ENCODE measurements at places on chromosomes 12 and 14.

DNA sequence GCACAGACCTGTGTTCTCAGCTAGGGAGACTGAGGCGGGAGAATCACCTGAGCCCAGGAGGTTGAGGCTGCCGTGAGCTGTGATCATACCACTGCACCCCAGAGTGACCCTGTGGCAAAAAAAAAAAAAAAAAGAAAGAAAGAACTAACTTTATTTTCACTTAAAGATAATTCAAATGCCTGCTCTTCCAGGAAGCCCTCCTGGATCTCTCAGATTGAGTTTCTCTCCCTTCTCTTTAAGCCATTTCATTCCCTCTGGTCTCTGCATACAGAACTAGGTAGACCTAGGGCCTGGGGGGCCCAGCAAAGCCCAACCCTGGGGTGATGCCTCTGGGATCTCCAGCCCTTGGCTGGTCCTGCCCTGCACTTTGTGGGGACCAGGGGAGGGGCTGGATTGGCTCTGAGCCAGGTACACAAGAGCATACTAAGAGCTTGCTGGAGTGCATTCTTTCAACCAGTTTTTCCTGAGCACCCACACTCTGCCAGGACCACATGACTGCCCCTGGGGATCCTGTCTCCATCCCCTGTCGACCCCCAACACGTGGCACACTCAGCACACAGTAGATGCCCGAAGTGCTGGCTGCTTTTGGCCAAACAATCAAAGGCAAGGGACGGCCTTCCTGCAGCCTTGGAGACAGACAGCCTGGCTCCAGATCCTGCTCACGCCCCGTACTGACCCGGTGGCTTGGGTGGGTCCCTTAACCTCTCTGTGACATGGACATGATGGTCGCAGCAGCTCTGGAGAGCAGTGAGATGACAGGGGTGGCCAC is 52.7 kb downstream of the CYP46A1 start:
- DNase-seq = no peak

- DNase-seq = no peak
Observed at GRCh38 chr12:104736307-104736706, 221.8 kb downstream of the SLC41A2 start.

GRCh38 chr12:5031242-5031641 is 12.4 kb upstream of the KCNA5 start:
- no peak for DNase-seq

- DNase-seq = no peak
Observed at GRCh38 chr12:13198876-13199275, 2.4 kb downstream of the EMP1 start.

- no peak for DNase-seq
Observed at GRCh38 chr14:55699131-55700057, 119.4 kb downstream of the KTN1 start.

GRCh38 chr14:92719890-92720323 is 28.5 kb downstream of the LGMN start:
- no peak for DNase-seq

DNA sequence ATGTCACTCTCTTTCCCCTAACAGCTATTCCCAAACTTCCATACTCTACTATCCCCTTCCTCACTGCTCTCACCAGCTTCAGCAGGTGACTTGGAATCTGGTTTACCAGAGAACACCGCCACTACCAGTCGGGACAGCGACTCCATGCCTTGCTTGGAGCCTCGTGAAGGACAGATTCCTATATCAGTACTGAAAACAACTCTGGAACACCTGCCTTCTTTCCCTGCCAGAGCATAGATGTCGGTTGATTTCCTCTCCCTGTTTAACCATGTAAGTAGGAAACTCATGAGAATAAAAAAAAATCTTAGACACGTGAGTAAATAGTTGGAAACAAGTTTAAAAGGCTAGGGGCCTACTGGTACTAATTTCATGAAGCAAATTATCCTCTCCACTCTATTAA is 219.5 kb upstream of the ABCD2 start:
- DNase-seq = no peak

- no peak for DNase-seq
Observed at GRCh38 chr12:48128800-48129199, 9.6 kb downstream of the PFKM start.

DNA sequence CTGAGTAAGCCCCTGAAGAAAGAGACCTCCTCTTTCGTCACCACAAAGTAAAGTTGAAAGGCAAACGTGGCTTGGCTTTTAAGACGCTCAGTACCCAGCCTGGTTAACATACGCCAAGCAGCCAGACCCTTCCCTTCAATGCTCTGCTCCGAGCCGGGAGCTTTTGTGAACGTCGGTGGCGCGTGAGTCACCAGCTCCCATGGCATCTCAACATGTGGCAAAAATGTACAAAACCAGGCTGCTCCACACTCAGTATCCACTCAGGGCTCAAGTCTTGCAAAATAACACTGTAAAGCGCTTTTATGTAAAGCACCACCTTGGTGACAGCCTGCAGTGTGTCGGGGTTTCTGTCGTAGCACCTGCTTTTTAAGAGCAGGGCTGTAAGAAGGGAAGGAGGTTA is 89.0 kb downstream of the SETD3 start:
- DNase-seq = no peak

Data from ovary (tissue), 10 donors.